ENCODE measurements at places on chromosomes 6 and 20.

DNA sequence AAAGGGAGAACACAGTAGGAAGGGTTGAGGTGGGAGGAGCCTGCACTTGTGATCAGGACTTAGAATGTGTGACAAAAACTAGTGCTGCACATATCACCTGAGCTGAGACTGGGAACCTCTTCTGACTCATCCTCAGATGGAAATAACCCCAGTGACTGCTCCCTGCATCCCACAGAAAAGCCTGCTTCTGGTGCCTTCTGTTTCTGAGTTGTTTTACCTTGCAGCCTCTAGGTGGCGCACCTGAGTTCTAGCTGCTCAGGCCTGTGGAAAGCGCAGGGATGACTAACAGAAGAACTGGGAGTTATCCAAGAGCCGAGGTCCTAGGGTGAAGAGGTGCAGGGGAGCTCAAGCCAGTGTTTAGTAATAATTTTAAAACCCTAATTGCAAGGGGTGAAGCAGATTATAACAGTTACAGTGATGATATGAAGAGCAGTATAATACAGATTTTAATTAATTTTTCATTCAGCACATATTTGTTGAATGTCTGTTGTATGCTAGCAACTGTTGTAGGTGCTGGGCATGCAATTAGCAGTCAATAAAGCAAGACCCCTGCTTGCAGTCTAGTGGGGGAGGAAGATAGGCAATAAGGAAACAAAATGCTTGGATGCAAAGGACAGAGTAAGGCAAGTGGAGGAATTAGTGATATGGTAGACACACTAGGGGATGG lies 302.5 kb downstream of the DHX35 start:
- no peak overlapping the region for H3K4me3 ChIP-seq
- DNase-seq: peak; percentile 60
- H3K27me3 ChIP-seq: no peaks in the 10 kb centered on the region
- H3K27ac ChIP-seq: no peak overlapping the region
- no peaks in the 10 kb centered on the region for H3K4me1 ChIP-seq
- H3K36me3 ChIP-seq: no peaks in the 10 kb centered on the region

- no peaks in the 10 kb centered on the region for H3K36me3 ChIP-seq
- no peaks in the 10 kb centered on the region for H3K4me1 ChIP-seq
- no peak for DNase-seq
- H3K4me3 ChIP-seq: no peak overlapping the region
Observed at GRCh38 chr6:135815216-135815615, 36.3 kb upstream of the PDE7B start.

- H3K4me1 ChIP-seq: no peaks in the 10 kb centered on the region
- no peaks in the 10 kb centered on the region for H3K27me3 ChIP-seq
- no peak overlapping the region for H3K27ac ChIP-seq
- no peak for DNase-seq
Observed at GRCh38 chr6:10434235-10434634, 19.4 kb upstream of the TFAP2A start.

DNA sequence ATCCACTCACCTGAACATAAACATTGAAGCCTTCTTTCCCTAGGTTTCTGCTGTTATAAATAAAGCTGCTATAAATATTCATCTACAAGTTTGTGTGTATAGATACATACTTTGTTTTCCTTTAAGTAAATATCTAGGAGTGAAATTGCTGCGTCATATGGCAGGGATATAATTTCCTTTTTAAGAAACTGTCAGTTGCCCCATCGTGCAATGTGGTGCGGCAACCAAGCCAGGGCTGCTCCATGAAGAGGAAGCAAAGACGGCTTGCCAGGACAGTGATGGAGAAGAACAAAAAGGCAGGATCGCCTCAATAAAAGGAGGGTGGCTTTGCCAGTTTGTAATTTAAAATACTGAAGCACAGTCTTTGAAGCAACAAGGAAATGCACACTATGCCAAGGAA lies 36.6 kb downstream of the CITED2 start:
- no peaks in the 10 kb centered on the region for H3K27me3 ChIP-seq
- no peaks in the 10 kb centered on the region for H3K36me3 ChIP-seq
- H3K27ac ChIP-seq: no peak overlapping the region
- peaks cover under 1% of the 10 kb centered on the region for H3K4me1 ChIP-seq
- DNase-seq: no peak

- DNase-seq: no peak
- H3K36me3 ChIP-seq: no peaks in the 10 kb centered on the region
- no peak overlapping the region for H3K27ac ChIP-seq
- no peaks in the 10 kb centered on the region for H3K27me3 ChIP-seq
- no peaks in the 10 kb centered on the region for H3K4me1 ChIP-seq
Observed at GRCh38 chr20:4187147-4187546, 171.8 kb upstream of the RNF24 start.
